ENCODE measurements at places on chromosomes 7 and 10.
A peak's percentile ranks its signal among the peaks of the same experiment; 100 is the strongest.

GRCh38 chr10:35079763-35080162, 10.4 kb downstream of the CUL2 start:
- H3K4me3 ChIP-seq: no peak overlapping the region
- peaks cover 2% of the 10 kb centered on the region for H3K36me3 ChIP-seq
- H3K4me1 ChIP-seq: peaks cover 34% of the 10 kb centered on the region
- no peak overlapping the region for H3K27ac ChIP-seq

DNA sequence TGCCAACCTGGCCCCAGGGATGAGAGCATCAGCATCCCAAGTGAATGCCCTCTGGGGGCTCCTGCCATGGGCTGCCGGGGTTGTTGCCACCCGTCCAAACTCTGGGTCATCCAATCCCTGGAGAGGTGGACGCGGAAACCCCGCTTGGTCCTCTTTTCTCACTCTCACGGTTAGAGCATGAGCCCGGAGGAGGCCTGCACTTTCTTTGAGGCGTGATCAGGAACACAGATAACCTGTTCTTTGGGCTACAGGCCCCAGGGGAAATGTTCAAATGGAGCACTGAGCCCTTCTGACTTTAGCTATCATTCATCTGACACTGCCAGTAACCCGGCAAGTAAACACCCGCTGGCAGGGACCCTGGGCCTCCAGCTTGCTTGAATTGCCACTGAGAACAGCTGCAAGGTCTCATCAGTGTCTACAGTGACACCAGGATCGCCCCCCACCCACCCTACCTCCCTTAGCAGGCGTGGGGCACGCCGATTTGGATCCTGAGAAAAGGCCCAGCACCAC, 29.4 kb upstream of the SLF2 start:
- peaks cover 33% of the 10 kb centered on the region for H3K27me3 ChIP-seq
- no peak overlapping the region for H3K4me3 ChIP-seq
- no peaks in the 10 kb centered on the region for H3K4me1 ChIP-seq
- DNase-seq: no peak
- H3K36me3 ChIP-seq: no peaks in the 10 kb centered on the region

GRCh38 chr7:151244196-151244840, 4.2 kb downstream of the SMARCD3 start:
- H3K27me3 ChIP-seq: peaks cover 19% of the 10 kb centered on the region
- peak overlapping the region; percentile 81 for H3K4me3 ChIP-seq
- peak; percentile 37 for DNase-seq
- peaks cover 4% of the 10 kb centered on the region for H3K36me3 ChIP-seq

DNA sequence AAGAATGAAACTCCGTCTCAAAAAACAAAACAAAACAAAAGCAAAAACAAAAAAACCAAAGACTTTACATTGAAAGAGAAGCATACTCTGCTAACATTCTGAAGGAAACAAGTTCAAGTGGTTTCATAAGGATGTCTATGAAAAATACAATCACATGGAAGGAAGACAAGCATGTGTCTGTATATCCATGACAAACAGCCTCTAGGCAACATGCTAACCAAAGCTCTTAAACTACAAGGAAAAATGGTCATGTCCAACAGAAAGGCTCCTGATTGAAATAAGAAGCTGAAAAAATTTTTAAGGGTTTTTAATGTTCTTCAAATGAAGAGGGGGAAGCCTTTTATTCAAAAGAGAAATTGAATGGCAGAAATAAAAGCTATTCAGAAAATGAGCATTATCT, 64.9 kb downstream of the UBE2H start:
- no peaks in the 10 kb centered on the region for H3K27me3 ChIP-seq
- peaks cover 16% of the 10 kb centered on the region for H3K4me1 ChIP-seq
- DNase-seq: no peak
- no peak overlapping the region for H3K4me3 ChIP-seq
- no peaks in the 10 kb centered on the region for H3K36me3 ChIP-seq

- no peak for DNase-seq
- no peak overlapping the region for H3K4me3 ChIP-seq
- H3K36me3 ChIP-seq: no peaks in the 10 kb centered on the region
- no peak overlapping the region for H3K27ac ChIP-seq
Measured at GRCh38 chr7:132504071-132504470, 72.2 kb downstream of the PLXNA4 start.

DNA sequence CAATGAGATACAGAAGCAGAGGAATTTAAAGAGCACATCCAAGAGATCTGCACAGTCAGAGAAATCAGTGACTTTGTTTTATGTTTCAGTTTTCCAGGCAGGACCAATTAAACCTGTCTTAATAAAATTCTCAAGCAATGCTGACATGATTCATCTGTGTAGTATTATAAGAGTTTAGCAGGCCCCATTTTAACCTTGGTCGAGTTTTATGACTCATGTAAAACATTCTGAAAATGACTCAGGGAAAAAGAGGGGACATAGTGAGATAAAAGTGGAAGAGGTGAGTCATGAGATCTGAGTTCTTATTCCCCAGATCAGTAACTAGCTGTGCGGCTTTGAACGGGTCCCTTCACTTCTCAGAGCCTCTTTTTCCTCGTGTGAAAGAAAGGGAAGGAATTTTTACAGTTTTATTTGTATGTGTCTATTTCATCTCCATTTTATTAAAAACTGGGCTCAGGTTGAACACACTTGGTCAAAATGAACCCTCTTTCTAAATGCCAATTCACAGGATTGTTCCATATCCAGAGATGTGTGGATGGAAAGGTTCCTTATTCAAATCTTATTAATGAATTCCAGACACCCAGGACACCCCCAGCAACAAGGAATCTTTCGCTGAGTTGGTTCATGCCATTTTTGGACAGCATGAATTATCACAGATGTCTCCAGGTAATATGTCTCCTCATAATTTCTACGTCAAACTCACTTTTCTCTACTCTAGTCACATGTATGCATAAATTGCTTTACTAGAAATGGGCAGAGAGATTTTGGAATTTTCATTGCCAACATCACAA, 143.2 kb downstream of the JAZF1 start:
- DNase-seq: no peak
- no peaks in the 10 kb centered on the region for H3K27me3 ChIP-seq
- H3K36me3 ChIP-seq: no peaks in the 10 kb centered on the region

- H3K27ac ChIP-seq: no peak overlapping the region
- no peak overlapping the region for H3K4me3 ChIP-seq
- H3K4me1 ChIP-seq: no peaks in the 10 kb centered on the region
- no peak for DNase-seq
Measured at GRCh38 chr7:75019800-75020199, 53.8 kb downstream of the RCC1L start.

- H3K27me3 ChIP-seq: no peaks in the 10 kb centered on the region
- no peak overlapping the region for H3K4me3 ChIP-seq
- no peak for DNase-seq
- no peaks in the 10 kb centered on the region for H3K36me3 ChIP-seq
Measured at GRCh38 chr10:116097239-116097784, 175.7 kb downstream of the GFRA1 start.

DNA sequence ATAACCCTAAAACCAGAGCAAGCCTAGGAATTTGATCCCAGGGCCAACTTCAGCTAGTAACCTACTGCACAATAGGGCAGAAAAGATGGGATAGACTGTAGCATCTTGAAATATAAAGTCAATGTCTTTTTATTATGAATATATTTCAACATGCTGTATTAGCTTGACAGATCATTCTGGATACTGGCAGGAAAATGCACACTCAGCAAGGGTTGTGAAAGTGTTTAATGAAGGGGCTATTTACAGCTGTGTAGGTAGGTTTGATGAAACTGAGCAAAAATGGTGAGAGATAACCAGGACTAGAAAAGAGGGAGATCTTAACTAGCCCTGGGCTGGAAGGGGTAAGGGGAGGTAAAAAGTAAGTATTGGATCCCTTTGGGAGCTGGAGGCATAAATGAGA, 156.2 kb downstream of the RAPGEF5 start:
- DNase-seq: no peak
- no peaks in the 10 kb centered on the region for H3K36me3 ChIP-seq
- H3K27ac ChIP-seq: no peak overlapping the region
- H3K4me3 ChIP-seq: no peak overlapping the region
- peaks cover 1% of the 10 kb centered on the region for H3K4me1 ChIP-seq

DNA sequence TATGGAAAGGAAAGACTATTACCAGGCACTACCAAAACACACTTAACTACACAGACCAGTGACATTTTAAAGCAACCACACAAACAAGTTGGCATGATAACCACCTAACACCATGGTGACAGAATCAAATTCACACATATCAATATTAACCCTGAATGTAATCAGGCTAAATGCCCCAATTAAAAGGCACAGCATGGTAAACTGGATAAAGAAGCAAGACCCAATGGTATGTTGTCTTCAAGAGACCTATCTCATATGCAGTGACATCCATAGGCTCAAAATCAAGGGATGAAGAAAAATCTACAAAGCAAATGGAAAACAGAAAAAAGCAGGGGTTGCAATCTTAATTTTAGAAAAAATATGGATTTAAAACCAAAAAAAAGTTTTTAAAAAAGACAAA, 86.0 kb downstream of the SAMD9 start:
- DNase-seq: no peak
- no peaks in the 10 kb centered on the region for H3K36me3 ChIP-seq
- no peak overlapping the region for H3K4me3 ChIP-seq
- H3K27me3 ChIP-seq: peaks cover 15% of the 10 kb centered on the region
- H3K27ac ChIP-seq: no peak overlapping the region
- H3K4me1 ChIP-seq: peaks cover 1% of the 10 kb centered on the region

GRCh38 chr7:122413339-122413738, 108.8 kb upstream of the FEZF1 start:
- no peaks in the 10 kb centered on the region for H3K27me3 ChIP-seq
- no peak for DNase-seq
- no peak overlapping the region for H3K4me3 ChIP-seq
- H3K27ac ChIP-seq: no peak overlapping the region
- no peaks in the 10 kb centered on the region for H3K4me1 ChIP-seq

GRCh38 chr10:61166065-61166464, 222.1 kb upstream of the RHOBTB1 start:
- H3K4me3 ChIP-seq: no peak overlapping the region
- no peak overlapping the region for H3K27ac ChIP-seq
- peaks cover 2% of the 10 kb centered on the region for H3K27me3 ChIP-seq
- no peaks in the 10 kb centered on the region for H3K4me1 ChIP-seq
- no peaks in the 10 kb centered on the region for H3K36me3 ChIP-seq

DNA sequence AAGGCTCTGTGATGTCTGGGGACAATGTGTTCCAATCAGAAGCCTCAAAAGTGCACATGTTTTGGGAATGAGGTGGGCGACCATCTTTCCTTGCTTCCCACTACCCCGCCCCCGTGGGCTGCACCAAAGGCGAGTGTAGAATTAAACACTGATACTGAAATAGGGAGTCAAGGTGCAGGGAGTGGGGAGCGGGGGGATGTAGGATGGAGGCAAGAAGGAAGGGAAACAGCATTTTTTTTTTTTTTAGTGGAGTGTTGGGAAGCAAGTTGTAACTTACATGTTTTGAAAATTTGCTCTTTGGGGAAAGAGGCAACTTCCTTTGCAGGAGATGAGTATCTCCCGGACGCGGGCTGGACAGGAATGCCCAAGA, 484 bp upstream of the DLX5 start:
- H3K4me1 ChIP-seq: peaks cover 40% of the 10 kb centered on the region
- peaks cover 5% of the 10 kb centered on the region for H3K36me3 ChIP-seq
- no peak for DNase-seq
- H3K27me3 ChIP-seq: peaks cover 81% of the 10 kb centered on the region
- peak overlapping the region; percentile 76 for H3K27ac ChIP-seq

- no peaks in the 10 kb centered on the region for H3K36me3 ChIP-seq
- H3K4me1 ChIP-seq: no peaks in the 10 kb centered on the region
- no peak overlapping the region for H3K4me3 ChIP-seq
Measured at GRCh38 chr10:56146806-56147205, 214.3 kb downstream of the ZWINT start.

All from T-helper 17 cell (primary cell).